Stimulated activated CD4-positive, alpha-beta T cell treated with anti-CD3 and anti-CD28 coated beads, Interleukin-12 subunit alpha, Interleukin-12 subunit beta, amount 100 ng/mL, for 48 hours (primary cell): ENCODE measurements at places on chromosomes 3 and 15.

GRCh38 chr3:100650651-100651619, 41.5 kb downstream of the ADGRG7 start:
- no peak for DNase-seq

- DNase-seq: no peak
Observed at GRCh38 chr3:7315037-7315436, 454.1 kb downstream of the GRM7 start.

DNA sequence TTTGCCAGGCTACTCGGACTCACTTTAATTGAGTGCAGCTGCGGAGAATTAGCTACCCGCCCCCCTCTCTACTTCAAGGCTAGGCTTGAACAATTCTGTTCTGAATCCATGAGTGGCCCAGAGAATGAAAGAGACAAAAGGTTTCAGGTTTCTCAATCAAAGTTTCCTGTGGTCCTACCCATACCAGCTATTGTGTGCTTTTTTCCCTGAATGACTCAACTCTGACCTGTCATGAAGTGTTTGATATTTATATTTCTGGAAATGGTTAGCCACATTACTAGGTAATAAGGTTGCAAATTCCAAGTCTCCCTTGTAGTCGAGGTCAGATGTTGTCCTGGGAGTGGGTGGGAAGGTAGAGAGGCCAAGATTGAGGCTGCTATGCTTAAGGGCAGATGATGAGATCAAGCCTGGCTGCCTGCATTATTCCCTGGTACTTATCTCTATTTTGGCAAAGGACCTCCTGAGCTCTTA, 392.7 kb upstream of the TBL1XR1 start:
- DNase-seq: no peak

DNA sequence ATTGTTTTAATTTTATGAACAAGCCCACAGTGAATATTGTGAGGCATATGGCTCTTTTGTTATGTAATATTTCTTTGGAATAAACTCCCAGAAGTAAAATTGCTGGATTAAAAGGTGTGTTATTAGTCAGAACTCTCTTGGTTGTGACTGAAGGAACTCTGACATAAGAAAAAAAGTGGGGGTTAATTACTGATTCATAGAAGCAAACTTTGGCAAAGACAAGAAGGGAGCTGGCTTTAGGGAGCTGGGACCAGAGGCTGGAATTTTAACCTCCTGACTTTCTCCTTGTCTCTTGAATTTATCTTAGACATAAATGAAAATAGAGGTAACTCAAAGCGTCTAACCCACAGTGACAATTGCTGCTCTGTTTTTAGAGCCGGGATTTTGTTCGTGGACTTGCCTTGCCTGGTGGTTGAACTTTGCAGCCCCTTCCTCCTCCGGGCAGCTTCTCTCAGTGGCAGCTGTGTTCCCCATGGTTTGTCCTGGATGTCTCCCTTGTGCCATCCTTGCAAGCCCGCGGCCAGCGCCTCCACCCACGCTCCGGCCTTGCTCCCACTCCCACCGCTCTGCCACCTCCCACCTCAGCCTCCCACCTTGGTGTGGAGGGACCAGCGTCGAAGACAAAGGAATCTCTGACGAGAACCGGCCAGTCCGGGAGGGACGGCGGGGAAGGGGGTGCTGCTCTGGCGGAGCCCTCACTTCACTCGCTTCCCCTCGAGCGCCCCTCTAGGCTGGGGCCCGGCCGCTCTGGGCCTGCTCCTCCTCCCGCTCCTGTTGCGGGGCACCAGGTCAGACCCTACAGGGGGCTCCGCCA, 28.0 kb downstream of the ARHGAP31 start:
- peak; percentile 10 for DNase-seq

DNA sequence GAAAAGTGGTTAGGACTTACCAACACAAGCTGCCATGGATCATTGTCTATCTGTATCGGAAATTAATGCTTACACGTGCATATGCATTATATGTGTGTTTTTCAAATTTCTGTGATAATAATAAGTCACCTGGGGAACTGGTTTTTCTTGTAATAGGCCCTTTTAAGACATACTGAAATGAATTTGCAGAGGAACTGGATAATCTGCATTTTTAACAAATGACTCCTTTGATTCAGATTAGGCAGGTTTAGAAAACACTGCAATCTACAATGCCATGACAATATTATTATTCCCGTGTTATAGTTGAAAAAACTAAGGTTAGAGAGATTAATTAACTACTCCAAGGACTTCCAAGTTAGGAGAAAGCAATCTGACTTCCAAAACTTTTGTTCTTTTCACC, 23.4 kb downstream of the STRIT1 start:
- no peak for DNase-seq
